ENCODE measurements at places on chromosomes 7 and 10.

GRCh38 chr10:28291881-28292297 is 11.0 kb downstream of the MPP7 start:
- peak; percentile 92 for DNase-seq

GRCh38 chr7:142654398-142654797 is 94.9 kb upstream of the PRSS1 start:
- DNase-seq, result no peak

GRCh38 chr10:132850896-132851295 is 64.9 kb upstream of the NKX6-2 start:
- DNase-seq, result no peak

- no peak for DNase-seq
These were observed 203.5 kb downstream of the PPP1R3A start for GRCh38 chr7:113715262-113715661.

DNA sequence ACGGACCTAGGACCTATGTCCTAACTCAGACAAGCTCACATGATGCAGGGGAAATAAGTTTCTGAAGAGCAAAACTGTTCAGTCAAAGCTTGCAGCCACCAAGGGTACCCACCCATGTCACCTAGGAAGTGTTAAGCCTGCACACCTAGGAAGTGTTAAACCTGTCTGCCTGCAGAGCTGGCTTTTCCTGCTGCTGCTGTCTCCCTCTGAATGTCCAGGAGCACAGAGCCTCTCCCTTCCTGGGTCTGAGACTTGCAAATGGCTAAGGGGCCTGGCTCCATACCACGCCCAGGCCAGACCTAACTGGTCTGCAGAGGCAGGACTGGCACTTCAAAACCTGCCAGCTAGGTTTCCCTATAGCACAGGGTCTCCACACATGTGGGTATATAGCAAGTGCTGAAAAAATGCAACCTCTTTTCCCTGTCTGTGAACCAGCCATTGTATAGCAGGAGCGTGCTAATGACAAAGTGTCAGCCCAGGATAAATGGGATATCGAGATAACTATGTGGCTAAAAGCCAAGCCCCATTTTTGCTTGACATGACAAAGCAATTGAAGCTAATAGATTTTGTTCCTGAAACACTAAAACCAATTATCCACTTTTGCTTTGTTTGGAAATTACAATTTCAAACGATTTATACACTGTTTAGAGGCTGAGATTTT is 1.5 kb downstream of the GDF2 start:
- DNase-seq, result peak; percentile 21

- DNase-seq, result no peak
These were observed 71.7 kb downstream of the ARID5B start for GRCh38 chr10:61973169-61973568.

GRCh38 chr10:75111365-75111906 is at the start of gene SAMD8:
TSS of gene SAMD8 (plus strand) at chr10:75111656. CDS start at chr10:75150529, 38,873 bp downstream.
- DNase-seq, result peak; percentile 95

GRCh38 chr7:42002654-42003053 is 234.4 kb downstream of the GLI3 start:
- DNase-seq, result no peak

DNA sequence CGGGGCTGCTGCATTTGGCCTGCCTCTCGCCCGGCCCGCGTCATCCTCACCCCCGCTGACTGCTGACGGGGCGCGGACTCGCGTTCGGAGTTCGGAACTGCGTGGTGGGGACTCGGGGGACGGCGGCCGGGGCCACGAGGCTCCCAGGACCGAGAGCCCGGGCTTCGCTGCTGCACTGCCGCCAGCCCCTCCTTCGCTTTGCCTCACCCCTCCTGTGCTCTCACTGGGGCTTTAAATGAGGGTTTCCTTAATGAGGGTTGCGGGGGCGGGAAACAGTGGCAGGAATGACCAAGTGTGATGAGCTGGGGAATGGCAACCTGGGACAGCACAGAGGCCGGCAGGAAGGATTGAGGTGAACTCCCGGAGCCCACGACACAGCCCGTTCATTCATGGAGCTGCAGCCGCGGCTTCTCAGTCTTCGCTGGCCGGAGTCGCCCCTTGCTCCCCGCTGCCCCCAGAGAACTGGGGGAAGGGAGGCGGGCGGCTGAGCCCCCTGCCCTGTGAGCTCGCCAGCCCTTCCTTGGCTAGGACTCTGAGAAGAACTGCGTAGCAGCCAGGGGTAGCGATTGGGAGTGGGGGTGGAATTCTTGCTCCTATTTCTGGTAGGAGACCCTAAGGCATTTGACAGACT is 1.5 kb upstream of the LRRC4 start:
- no peak for DNase-seq

- no peak for DNase-seq
These were observed 3.4 kb upstream of the SEM1 start for GRCh38 chr7:96713037-96713436.

DNA sequence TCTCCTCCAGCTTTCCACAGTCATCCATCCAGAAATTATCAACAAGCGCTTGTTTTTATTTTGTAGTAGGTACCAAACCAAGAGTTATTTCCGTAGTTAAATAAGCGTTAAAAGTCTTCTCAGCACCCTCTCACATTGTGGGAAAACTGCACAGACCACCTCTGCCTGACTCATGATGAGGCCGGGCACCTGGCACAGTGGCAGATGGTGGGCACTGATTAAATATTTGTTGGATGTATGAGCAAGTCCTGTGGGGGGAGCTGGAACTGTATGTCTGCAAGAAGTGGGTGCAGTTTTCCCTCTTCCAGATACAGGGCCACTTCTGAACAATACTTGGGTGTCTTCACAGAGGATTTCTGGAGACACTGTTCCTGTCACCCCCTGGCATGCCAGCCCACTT is 5.3 kb upstream of the REPIN1 start:
- no peak for DNase-seq

DNA sequence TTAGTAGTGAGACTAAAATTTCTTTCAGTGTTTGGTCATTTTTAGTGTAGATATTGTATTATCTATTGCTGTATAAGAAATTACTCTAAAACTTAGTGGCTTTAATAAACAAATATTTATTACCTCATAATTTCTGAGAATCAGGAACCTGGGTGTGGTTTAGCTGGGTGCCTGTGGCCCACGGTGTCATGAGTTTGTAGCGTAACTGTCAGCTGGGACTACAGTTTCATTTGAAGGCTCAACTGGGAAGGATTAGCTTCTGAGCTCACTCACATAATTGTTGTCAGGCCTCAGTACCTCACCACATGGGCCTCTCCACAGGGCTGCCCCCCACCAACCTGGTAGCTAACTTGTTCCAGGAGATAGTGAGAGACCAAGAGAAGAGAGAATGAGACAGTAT is 98.5 kb downstream of the SRI start:
- DNase-seq, result no peak

- DNase-seq, result peak; percentile 80
These were observed 571.1 kb downstream of the IPMK start for GRCh38 chr10:57696641-57697040.

GRCh38 chr7:30238721-30239441 is 45.5 kb upstream of the ZNRF2 start:
- DNase-seq, result peak; percentile 98

DNA sequence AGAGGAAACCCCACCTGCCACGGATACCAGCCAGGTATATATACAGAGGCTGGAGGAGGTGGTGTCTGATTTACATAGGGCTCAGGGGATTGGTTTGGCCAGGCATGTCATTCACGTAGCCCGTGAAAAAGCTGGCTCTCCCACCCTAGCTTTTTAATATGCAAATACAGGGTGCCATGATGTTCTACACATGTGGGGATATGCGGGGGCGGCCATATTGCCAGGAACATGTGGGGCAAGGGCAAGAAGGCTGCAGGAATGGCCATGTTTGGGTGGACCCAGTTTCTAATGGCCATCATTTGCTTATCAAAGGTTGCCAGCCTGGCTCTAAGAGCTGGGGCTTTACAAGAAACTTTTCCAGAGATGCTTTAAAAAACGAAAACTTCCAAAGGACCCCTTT is 131.5 kb upstream of the KIF5B start:
- DNase-seq, result no peak

GRCh38 chr7:134712196-134712595 is 65.5 kb downstream of the BPGM start:
- DNase-seq, result no peak

- no peak for DNase-seq
These were observed 81.6 kb upstream of the SAMD8 start for GRCh38 chr10:75029857-75030256.

Data from epithelial cell of esophagus (primary cell).